ENCODE measurements at places on chromosomes 1 and 21.
A peak's percentile ranks its signal among the peaks of the same experiment; 100 is the strongest.

DNA sequence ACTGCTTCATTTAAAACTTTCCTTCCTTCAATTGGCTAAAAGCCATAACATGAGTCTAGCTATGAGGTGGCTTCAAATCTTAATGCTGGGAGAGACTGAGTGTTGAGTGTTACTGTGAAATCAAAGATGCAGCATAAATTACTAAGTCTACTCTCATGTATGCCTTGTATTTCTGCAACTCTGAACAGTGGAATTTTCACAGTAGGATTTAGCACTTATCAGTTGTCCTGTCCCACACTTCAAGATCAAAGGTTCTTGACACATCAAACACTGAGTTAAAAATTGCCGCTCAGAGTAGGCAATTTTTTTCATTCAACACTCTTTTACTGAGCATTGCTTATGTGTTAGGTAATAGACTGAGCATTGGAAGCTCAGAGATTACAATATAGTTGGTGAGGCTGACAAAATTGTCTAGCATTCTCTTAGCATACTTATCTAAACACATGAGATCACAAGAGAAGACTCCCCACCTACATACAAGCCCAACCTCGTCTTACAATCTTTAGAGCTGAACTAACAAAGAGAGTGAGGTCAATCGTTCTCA is 56.4 kb upstream of the ADORA3 start:
- DNase-seq = no peak

- DNase-seq = no peak
These were observed 1.3 kb upstream of the PEX10 start for GRCh38 chr1:2413495-2414296.

DNA sequence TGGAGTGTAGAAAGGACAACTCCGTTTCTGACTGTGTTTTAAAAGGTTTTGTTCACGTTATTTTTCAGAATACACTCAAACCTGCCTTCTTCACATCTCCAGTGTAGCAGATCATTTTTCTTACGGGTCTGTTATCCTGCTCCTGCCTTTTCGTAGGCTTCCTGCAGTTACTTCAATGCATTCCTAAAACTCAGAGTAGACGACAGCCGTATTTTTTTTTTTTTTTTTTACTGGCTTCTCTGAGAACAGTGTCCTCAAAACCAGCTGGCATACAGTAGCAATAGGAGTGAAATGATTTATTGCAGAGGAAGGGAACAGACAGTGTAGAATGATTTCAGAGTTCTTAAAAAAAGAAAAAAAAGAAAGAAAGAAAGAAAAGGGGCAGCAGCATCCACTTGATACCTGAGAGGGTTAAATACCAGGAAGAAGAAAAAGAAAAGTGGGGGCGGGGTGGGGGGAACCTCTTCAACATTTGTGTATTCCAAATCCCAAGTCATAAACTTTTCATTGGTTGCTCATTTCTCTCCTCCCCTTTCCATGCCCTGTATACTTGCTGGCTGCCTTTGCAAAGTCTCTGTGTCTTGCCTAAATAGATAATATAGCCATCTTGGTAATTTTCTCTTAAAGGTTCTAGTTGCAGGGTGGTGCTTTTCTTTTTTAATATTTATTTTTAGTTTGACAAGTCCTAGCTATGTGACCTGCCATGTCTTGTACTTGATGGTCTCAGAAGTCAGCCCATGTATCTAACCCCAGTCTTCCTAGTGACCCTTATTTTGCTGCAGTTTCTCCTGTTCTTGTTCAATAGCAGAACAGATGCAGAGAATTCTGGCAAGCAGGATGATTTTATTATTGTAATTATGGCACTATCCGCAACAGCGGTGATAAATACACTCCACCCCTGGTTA is 2.8 kb downstream of the TGFB2 start:
- DNase-seq = no peak

GRCh38 chr21:33205476-33205875 is 24.3 kb upstream of the IFNAR2 start:
- DNase-seq = no peak

DNA sequence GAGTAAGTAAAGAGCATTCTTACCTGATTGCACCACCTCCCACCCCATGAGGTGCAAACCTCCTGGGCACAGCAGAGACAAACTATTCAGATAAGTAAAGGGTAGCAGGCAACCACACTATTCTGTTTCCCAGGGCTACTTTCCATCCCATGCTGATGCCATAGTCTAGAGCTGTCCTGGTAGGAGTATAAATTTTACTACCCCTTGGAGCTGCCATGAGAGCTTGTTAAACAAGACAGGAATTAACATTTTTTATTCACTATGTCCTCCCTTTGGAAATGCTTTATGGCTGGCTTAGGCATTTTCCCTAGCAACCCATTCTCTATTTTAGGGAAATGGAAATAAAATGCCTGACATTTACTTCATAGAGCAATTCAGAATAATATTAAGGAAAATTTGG is 324.6 kb upstream of the USP25 start:
- DNase-seq = no peak

- no peak for DNase-seq
These were observed 1042.6 kb downstream of the PLA2G4A start for GRCh38 chr1:187871177-187871845.

DNA sequence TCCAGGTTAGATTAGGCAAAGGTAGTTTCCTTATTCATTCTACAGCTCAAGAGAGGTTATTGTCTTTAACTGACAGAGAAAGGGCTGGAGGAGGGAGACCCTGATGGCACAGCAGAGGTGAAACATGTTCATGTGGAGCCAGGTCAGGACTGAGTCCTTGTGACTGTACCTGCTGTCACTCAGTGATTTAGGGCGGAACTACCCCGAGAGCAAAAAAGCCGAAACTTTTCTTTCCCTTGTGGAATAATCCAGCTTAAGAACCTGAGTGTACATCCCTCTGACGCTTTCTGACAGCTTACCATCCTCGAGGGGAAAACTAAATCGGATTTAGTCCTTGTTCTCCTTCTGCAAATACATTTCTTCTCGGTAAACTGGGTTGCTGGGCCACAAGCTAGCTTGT is 273.2 kb downstream of the BACH1 start:
- no peak for DNase-seq

GRCh38 chr1:17839641-17840196 is 84.6 kb downstream of the ACTL8 start:
- DNase-seq = no peak

DNA sequence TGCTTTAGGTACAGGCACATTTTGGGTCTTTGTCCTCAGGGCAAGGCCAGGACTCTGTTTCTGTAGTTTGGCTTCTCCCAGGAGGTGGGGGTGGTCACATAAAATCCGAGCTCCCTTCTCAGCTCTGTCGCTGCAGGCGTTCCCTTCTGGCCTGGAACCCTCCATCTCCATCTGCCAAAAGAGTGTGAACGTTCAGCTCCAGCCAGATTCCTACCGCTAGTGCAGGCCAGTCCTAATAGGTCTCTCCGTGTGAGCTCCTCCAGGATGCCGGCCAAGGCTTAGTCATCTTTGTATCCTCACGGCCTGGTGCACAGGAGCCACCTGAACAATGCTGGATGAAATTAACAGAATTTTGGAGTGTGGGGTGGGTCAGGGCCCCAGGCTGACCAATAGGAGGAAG is 19.9 kb upstream of the KCNA10 start:
- DNase-seq = no peak

- no peak for DNase-seq
These were observed 258.1 kb downstream of the HHAT start for GRCh38 chr1:210586771-210587170.

DNA sequence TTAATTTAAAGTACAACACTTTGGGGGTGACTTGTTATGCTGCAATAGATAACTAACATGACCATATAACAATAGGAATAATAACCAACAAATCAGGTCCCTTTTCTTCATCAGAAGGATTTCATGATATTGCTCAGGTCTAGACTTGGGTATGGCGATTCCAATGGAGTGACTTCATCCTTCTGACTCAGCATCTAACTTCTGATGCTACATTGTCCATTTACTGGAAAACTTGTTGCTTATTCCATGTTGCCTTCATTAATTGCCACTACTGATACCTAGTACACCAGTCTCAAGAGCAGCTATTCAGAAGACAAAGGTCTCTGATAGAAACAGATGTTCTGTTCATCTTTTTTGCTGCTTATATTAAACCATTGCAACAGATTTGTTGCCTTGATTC is 324.3 kb downstream of the TGFB2 start:
- no peak for DNase-seq

DNA sequence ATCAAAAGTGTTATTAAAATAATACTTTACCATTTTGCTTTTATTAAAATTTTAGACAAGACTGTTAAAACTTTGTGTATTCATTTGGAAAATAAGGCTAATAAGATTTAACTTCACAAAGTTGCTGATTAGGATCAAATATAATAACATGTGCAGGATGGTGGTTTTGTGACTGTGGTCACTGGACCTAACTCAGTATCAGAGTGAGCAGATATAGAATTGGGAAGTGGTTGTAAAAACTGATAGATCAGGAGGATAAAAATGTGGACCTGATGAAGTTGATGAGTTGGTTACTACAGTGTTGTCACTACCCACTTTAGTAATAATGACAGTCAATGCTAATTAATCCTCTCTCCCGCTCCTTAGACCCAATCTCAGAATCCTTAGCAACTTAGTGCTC is 186.4 kb downstream of the AKT3 start:
- DNase-seq = no peak

DNA sequence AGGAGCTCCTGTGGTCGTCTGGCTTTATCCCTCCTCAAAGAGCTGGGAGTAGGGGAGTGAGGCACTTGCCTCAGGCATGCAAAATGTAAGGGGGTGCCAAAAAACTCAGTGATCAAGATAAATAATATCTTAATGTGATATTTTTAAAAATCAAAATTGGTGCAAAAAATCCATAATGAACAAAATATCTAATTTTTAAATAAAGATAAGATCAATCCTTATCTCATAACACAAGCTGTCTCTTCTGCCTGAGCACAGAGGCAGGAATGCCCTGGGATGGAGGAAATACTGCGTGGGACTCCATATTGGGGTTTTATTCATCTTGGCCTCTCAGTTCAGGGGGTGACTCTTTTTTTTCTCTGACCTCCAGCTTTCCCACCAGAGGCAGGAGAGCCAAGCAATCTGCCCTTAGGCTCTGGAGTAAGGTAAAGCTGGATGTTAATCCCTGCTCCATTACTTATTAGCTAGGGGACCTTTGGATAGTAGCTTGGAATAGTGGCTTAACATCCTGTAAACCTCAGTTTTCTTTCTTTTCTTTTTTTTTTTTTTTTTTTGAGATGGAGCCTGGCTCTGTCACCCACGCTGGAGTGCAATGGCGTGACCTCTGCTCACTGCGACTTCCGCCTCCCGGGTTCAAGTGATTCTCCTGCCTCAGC is 77.3 kb upstream of the NFASC start:
- DNase-seq = no peak

GRCh38 chr1:165116171-165116570 is 240.3 kb downstream of the LMX1A start:
- no peak for DNase-seq

GRCh38 chr1:203858055-203858454 is 3.3 kb upstream of the SNRPE start:
- DNase-seq = no peak

DNA sequence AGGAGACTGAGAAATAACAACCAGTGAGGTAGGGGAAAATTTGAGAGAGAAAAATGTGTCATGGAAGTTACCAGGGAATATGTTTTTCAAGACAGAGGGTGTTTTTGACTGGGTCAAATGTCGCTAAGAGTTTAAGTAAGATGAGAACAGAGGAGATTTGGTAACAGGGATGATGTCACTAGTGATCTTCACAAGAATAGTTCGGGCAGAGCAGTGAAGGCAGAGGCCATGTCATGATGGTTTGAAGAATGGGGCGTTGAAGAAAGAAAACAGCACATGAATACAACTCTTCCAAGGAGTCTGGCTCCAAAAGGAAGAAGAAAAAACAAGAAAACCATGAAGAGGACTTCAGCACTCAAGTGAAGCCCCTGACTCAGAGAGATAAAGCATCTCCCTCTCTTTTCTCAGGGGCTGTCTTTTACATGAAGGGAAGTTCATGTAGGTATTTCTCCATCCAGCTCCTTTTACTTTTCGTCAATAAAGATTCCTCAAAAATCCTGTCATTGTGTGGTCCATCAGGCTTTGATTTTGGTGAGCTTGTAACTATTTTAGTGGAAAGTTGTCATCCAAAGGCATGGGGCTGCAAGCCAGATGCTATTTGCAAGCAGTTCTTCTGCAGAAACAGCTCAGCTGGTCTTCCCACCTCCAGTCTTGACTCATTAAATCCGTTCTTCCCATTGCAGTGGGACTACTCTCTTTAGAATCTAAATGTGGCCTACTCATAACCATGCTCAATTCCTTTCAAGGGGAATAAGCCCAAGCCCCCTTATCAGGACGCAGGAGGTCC is 397.3 kb downstream of the LMX1A start:
- no peak for DNase-seq

GRCh38 chr1:70387507-70387906 is 23.6 kb upstream of the CTH start:
- no peak for DNase-seq

GRCh38 chr1:202086579-202087350 is 36.0 kb upstream of the GPR37L1 start:
- DNase-seq = no peak

- DNase-seq = peak; percentile 39
These were observed at the start of gene KCNQ4 for GRCh38 chr1:40783001-40783905. TSS of gene KCNQ4 (plus strand) at chr1:40783787. CDS start at chr1:40784094, 307 bp downstream.

DNA sequence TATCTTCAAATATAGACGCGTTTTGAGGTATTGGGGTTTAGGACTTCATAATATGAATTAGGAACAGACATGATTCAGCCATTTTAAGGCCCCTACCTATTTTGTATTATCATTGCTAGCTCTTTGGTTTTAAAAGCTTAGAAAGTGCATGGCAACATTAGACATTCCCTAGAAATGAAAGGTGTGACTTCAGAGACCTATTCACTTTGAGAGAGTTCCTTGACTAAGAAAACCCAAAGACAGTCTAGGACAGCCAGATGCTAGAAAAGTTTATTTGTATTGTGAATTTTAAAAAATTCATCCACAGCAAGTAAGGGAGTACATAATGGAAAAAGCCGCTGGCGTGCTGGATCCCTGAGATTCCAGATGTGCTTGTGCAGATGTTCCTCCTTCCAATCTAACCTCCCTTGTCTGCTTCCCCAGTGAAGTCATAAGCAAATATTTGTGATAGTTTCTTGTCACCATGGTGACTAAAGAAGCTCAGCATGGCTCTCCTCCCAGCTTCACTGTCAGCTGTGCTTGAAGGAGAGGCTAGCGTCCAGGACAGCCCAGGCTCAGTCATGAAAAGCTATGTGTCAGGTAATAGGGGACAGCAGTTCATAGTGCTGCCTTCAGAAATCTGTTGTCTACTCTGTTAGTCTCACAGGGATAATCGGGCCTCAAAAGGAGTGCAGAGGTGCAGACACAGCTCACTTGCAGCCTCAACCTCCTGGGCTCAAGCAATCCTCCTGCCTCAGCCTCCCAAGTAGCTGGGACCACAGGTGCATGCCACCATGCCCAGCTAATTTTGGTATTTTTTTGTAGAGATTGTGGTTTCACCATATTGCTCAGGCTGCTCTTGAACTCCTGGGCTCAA is 34.8 kb downstream of the KPNA6 start:
- no peak for DNase-seq
